ENCODE measurements at places on chromosomes 11 and 22. TPM values are rescaled to one million over a fixed set of nuclear protein-coding genes. Genes with fewer than 3 reads are reported as not detected.

Gene C11orf58
- total RNA-seq, result 337 TPM

Gene TBCEL
- total RNA-seq, result 44.3 TPM

Gene UBQLNL
- not detected for total RNA-seq

Gene OR1S2
- not detected for total RNA-seq

Gene OR51E2
- 6.0 TPM for total RNA-seq

All from umbilical cord (tissue), 2 donors.